ENCODE measurements at places on chromosomes 2 and 18. TPM values are rescaled to one million over a fixed set of nuclear protein-coding genes. Genes with fewer than 3 reads are reported as not detected.

STEAP3 gene
- 52.5 TPM for total RNA-seq

CXCR1 gene
- total RNA-seq, result not detected

XIRP2 gene
- not detected for total RNA-seq

SLC30A3 gene
- not detected for total RNA-seq

SLC4A5 gene
- not detected for total RNA-seq

CERKL gene
- not detected for total RNA-seq

PLCL1 gene
- 0.58 TPM for total RNA-seq

DPP4 gene
- 26.9 TPM for total RNA-seq

SCN9A gene
- 15.2 TPM for total RNA-seq

CFAP65 gene
- total RNA-seq, result not detected

RASGRP3 gene
- total RNA-seq, result 4.8 TPM

IL18RAP gene
- not detected for total RNA-seq

XDH gene
- total RNA-seq, result 0.29 TPM

ANKRD53 gene
- total RNA-seq, result 3.2 TPM

G6PC2 gene
- total RNA-seq, result not detected

MTCL1 gene
- 15.4 TPM for total RNA-seq

CFLAR gene
- total RNA-seq, result 59.7 TPM

PARD3B gene
- total RNA-seq, result 6.0 TPM

ADRA2B gene
- not detected for total RNA-seq

PAIP2B gene
- 0.86 TPM for total RNA-seq

BMP10 gene
- not detected for total RNA-seq

COL5A2 gene
- 517 TPM for total RNA-seq

TNFRSF11A gene
- not detected for total RNA-seq

SAG gene
- total RNA-seq, result not detected

ARHGAP15 gene
- not detected for total RNA-seq

DNAH6 gene
- total RNA-seq, result 0.29 TPM

LMAN1 gene
- total RNA-seq, result 203 TPM

ANKRD30B gene
- total RNA-seq, result not detected

FLACC1 gene
- 0.35 TPM for total RNA-seq

PARD6G gene
- 0.71 TPM for total RNA-seq

POMC gene
- total RNA-seq, result 4.3 TPM

Data from myometrial cell (primary cell).